ENCODE measurements at places on chromosomes 6 and 20. TPM values are rescaled to one million over a fixed set of nuclear protein-coding genes. Genes with fewer than 3 reads are reported as not detected.

DNA sequence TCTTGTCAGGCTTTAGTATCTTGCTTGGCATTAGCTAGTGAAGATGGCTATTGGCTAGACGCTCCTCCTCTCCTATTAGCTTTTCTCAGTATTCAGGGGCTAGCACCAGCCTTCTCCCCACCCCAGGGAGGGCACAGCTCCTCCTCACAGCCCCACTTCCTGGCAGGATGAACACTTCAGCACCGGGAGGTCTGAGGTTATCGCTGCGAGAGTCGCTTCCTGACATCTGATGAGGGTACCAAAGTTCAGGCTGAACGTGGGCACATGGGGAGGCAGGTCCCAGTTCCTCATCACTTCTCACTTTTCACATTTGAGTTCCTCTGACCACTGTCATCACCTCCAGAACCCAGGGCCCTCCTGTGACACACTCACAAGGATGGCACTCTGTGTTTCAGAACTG, 66.6 kb downstream of the LAMA4 start:
- no peak overlapping the region for H3K27ac ChIP-seq
- H3K36me3 ChIP-seq = no peaks in the 10 kb centered on the region
- peaks cover 4% of the 10 kb centered on the region for H3K27me3 ChIP-seq
- H3K4me3 ChIP-seq = no peak overlapping the region

BEND3 gene
- total RNA-seq = 1.3 TPM

GRCh38 chr20:59581993-59582679, 22.2 kb upstream of the PHACTR3 start:
- H3K4me1 ChIP-seq = no peaks in the 10 kb centered on the region
- no peaks in the 10 kb centered on the region for H3K36me3 ChIP-seq

RIMS1 gene
- total RNA-seq = not detected

CDH4 gene
- not detected for total RNA-seq

DNA sequence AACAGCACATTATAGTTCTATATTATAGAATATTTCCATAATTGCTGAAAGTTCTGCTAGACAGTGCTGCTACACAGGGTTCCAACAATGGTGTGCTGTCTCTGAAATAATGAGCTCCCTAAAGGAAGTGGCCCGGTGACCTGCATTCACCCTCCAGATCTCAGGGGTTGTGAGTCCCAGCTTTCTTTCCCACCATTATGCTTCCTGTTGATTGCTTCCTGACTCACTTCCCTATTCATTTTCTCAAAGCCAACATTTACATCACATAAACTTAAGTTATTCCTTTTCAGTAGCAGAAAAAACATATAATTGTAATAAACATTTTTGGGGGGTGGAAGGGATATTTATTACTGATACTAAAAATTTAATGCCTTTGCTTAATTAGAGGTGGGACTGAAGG, 12.9 kb upstream of the CCN6 start:
- no peak for DNase-seq
- no peaks in the 10 kb centered on the region for H3K27me3 ChIP-seq
- H3K4me1 ChIP-seq = no peaks in the 10 kb centered on the region
- no peak overlapping the region for H3K4me3 ChIP-seq
- no peak overlapping the region for H3K27ac ChIP-seq

- H3K27ac ChIP-seq = no peak overlapping the region
- DNase-seq = no peak
- H3K4me1 ChIP-seq = no peaks in the 10 kb centered on the region
Observed at GRCh38 chr20:57493091-57493615, 31.8 kb downstream of the CTCFL start.

GRCh38 chr6:107805504-107805903, 18.6 kb downstream of the SCML4 start:
- no peak overlapping the region for H3K4me3 ChIP-seq
- peaks cover 3% of the 10 kb centered on the region for H3K4me1 ChIP-seq
- peaks cover 4% of the 10 kb centered on the region for H3K36me3 ChIP-seq
- DNase-seq = peak; percentile 51
- H3K27ac ChIP-seq = no peak overlapping the region
- H3K27me3 ChIP-seq = no peaks in the 10 kb centered on the region

GRCh38 chr6:16205377-16206144, 32.8 kb upstream of the GMPR start:
- no peak for DNase-seq
- no peaks in the 10 kb centered on the region for H3K27me3 ChIP-seq
- no peaks in the 10 kb centered on the region for H3K4me1 ChIP-seq
- no peaks in the 10 kb centered on the region for H3K36me3 ChIP-seq

- no peaks in the 10 kb centered on the region for H3K27me3 ChIP-seq
- no peaks in the 10 kb centered on the region for H3K36me3 ChIP-seq
- no peak for DNase-seq
- no peaks in the 10 kb centered on the region for H3K4me1 ChIP-seq
- no peak overlapping the region for H3K4me3 ChIP-seq
- no peak overlapping the region for H3K27ac ChIP-seq
Observed at GRCh38 chr6:151502499-151502898, 8.7 kb downstream of the CCDC170 start.

DNA sequence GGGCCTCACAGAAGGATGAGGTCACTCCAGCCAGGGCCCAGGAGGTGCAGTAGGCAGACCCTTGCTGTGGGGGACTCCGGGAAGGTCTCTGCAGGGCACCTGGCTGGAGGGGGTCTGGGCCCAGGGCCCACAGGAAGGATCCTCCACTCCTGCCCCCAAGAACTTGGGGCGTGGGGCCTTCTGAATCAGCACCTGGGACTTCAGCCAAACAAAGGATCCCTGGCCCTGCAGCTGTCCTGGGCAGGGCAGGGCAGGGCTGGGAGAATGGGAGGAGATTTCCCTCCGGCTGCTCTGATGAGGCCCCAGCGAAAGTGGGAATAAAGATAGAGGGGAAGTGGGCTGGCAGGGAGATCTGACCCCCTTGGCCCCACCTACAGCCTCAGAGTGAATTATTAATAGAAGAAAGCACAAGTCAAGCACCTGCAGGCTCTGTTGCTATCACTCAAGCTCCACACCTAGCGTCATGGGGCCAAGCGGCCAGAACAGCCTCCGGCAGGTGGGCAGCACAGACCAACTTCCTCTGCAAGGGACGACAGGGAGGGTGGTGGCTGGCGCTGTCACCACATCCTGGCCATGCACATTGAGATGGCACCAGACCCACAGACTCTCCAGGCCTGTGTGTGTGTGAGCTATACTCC, 61.6 kb upstream of the MRPS10 start:
- peak; percentile 62 for DNase-seq
- peak overlapping the region; percentile 76 for H3K27ac ChIP-seq
- no peaks in the 10 kb centered on the region for H3K36me3 ChIP-seq
- peaks cover 73% of the 10 kb centered on the region for H3K4me1 ChIP-seq
- H3K4me3 ChIP-seq = no peak overlapping the region

SRSF3 gene
- 526 TPM for total RNA-seq

DNA sequence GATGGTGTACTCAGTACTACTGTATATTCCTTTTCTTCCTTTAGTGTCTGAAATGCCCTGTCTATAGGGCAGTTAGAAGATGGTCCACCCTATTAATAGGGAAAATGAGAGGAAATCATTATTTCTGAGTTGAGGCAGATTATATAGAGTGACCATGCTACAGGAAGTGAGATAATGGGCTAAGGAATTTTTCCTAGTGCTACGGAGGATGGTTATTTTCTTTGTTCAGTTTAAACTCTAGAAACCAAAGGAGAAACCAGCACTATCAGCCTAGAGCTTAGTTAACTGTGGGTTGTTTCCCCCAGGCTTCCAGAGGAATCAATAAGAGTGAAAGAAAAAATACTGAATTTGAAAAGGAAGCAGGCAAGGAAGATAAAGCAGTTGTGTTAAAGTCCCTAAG, 474 bp downstream of the TSBP1 start:
- H3K4me3 ChIP-seq = no peak overlapping the region
- H3K27me3 ChIP-seq = peaks cover 7% of the 10 kb centered on the region
- DNase-seq = no peak

- H3K36me3 ChIP-seq = no peaks in the 10 kb centered on the region
- peaks cover 12% of the 10 kb centered on the region for H3K4me1 ChIP-seq
- H3K27ac ChIP-seq = no peak overlapping the region
- H3K27me3 ChIP-seq = no peaks in the 10 kb centered on the region
Observed at GRCh38 chr6:166774292-166774691, 147.2 kb upstream of the RPS6KA2 start.

GRCh38 chr20:13995841-13996240, 525 bp downstream of the MACROD2 start:
- no peak overlapping the region for H3K4me3 ChIP-seq
- H3K36me3 ChIP-seq = no peaks in the 10 kb centered on the region
- no peaks in the 10 kb centered on the region for H3K27me3 ChIP-seq
- H3K27ac ChIP-seq = no peak overlapping the region

SEL1L2 gene
- total RNA-seq = not detected

DNA sequence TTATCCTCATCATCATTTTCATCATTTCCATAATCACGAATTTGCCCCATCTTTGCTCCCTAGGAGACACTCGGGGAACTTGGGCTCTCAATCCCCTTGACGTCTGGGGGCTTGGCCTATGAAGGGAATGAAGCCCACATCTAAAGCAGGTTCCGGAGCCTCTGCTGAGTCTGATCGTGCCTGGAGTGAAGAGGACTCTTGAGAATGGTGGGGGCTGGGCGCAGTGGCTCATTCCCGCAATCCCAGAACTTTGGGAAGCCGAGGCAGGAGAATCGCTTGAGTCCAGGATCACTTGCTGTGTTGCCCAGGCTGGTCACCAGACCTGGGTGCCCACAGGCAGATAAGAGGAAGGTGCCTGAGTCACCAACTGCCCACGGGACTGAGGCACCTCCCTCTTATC, 114.5 kb downstream of the SYCP2 start:
- no peaks in the 10 kb centered on the region for H3K27me3 ChIP-seq
- no peak for DNase-seq
- H3K36me3 ChIP-seq = no peaks in the 10 kb centered on the region
- no peak overlapping the region for H3K4me3 ChIP-seq
- H3K4me1 ChIP-seq = no peaks in the 10 kb centered on the region

GRCh38 chr20:46657618-46658017, 6.4 kb upstream of the SLC13A3 start:
- no peaks in the 10 kb centered on the region for H3K4me1 ChIP-seq
- H3K36me3 ChIP-seq = no peaks in the 10 kb centered on the region
- no peak overlapping the region for H3K27ac ChIP-seq
- peaks cover 9% of the 10 kb centered on the region for H3K27me3 ChIP-seq

LHFPL5 gene
- total RNA-seq = not detected

GRCh38 chr6:44458551-44458950, 71.0 kb downstream of the CDC5L start:
- no peak overlapping the region for H3K27ac ChIP-seq
- H3K36me3 ChIP-seq = no peaks in the 10 kb centered on the region
- DNase-seq = no peak
- H3K4me1 ChIP-seq = peaks cover 14% of the 10 kb centered on the region
- no peak overlapping the region for H3K4me3 ChIP-seq
- H3K27me3 ChIP-seq = no peaks in the 10 kb centered on the region

MUCL3 gene
- total RNA-seq = not detected

DNA sequence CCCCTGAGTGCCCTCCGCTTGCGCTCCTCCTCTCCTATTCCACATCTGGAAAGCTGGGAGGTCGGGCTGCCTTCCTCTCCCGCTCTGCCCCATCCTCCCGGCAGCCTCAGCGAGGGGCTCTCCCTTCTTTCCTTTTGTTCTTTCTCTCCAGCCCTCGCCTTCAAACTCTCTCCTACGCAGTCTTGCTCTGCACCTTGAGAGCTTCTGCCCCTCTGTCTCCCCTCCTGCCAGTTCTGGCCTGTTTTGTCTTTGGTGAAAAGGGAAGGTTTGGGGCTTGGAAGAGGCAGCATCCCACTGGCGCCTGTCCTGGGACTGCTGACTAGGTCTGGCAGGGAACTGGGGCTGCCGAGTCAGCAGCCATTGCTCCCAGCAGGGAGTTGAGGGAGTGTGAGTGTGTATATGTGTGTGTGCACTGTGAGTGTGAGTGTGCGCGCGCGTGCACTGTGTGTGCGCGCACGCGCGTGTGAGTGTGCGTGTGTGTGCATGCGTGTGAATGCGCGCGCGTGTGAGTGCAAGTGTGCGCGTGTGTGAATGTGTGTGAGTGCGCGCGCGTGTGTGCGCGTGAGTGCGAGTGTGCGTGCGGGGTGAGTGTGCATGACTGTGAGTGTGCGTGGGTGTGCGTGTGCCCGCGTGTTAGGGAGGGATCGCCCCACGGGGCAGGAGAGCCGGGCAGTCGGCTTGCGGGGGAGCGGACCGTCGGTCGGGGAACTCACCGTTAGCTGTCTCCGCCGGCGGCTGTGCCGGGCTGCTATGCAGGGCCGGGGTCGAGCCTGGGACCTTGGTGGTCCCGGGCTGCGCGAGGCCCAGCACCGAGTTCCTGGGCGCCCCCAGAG, 523 bp downstream of the CPXM1 start:
- H3K27ac ChIP-seq = no peak overlapping the region
- no peak for DNase-seq
- H3K27me3 ChIP-seq = peaks cover 23% of the 10 kb centered on the region
- H3K4me1 ChIP-seq = peaks cover 20% of the 10 kb centered on the region

- no peak overlapping the region for H3K4me3 ChIP-seq
- H3K27ac ChIP-seq = no peak overlapping the region
- no peaks in the 10 kb centered on the region for H3K4me1 ChIP-seq
- no peak for DNase-seq
- no peaks in the 10 kb centered on the region for H3K27me3 ChIP-seq
Observed at GRCh38 chr6:56620229-56620868, 22.3 kb downstream of the DST start.

AARS2 gene
- total RNA-seq = 17.2 TPM

- no peak overlapping the region for H3K27ac ChIP-seq
- no peaks in the 10 kb centered on the region for H3K27me3 ChIP-seq
- no peaks in the 10 kb centered on the region for H3K36me3 ChIP-seq
- H3K4me3 ChIP-seq = no peak overlapping the region
- H3K4me1 ChIP-seq = no peaks in the 10 kb centered on the region
Observed at GRCh38 chr6:49348561-49348960, 114.5 kb downstream of the MMUT start.

DNA sequence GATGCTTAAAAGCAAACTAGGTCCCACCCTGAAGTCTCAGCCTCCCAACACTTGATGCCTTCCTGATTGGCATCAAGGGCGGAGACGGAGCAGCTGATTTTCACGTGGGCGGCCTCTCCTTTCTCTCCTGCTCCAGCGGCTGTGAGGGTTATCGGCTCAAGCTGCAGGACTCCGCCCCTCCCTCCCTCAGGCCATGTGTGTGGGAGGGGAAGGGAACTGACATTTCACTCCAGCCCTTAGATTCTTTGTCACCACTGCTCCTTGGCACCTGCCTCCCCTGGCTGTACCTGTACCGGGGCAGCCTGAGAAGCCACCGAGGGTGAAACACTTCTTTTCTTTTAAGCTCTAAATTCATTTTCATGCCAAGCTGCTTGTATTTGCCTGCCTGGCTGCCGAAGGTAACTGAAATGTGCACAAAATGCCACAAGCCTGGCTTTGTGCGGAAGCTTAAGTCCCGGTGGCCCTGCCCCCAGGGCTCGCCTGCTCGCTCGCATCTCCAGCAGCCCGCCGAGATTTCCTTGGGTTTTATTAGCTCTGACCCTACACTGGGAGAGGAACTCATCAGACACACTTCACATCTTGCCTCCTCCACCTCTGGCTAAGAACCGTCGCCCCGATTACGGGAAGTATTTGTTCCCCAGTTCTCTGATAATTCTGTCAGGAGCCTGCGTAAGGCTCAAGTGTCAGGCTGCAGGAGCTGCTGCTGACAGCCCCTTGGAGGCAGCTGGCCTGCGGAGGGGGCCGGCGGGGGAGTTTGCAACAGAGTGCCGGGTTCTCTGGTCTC, 9.6 kb upstream of the CPNE5 start:
- H3K4me3 ChIP-seq = no peak overlapping the region
- H3K36me3 ChIP-seq = peaks cover 8% of the 10 kb centered on the region
- H3K27me3 ChIP-seq = no peaks in the 10 kb centered on the region
- no peaks in the 10 kb centered on the region for H3K4me1 ChIP-seq

Measured in natural killer cell (primary cell).